ENCODE measurements at places on chromosomes 11 and 22.

DNA sequence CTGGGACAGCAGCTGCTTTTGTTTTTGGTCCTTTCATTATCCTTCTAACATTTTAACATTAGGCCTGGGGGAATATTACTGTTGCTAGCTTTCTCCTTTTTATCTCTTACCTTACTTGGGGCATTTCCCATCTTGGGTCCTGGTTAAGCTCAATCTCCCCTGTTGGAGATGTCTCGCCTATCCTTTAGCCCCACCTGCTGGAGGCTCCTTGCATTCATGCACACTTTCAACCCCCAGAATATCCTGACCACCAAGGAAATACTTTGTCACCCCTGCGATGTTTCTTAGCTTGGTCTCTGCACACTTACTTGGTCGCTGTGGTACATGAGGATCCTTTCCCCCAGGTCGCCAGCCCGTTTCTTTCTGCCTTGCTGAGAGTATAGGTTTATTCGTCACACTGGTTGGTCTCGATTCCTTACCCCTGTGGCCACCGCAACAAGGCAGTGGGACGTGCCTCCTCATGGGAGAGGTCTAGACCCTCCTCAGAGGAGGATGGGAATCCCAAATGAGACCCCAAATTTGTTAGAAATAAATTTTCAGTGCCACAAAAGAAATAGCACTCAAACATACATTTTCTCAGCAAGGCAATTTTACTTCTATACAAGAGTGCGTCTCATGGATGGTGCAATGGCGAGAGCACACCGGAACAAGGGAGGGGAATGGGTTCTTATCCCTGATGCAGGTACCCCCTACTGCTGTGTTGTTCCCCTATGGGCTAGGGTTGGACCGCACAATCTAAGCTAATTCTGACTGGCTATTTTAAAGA, 5.4 kb upstream of the TXN2 start:
- no peak for DNase-seq

DNA sequence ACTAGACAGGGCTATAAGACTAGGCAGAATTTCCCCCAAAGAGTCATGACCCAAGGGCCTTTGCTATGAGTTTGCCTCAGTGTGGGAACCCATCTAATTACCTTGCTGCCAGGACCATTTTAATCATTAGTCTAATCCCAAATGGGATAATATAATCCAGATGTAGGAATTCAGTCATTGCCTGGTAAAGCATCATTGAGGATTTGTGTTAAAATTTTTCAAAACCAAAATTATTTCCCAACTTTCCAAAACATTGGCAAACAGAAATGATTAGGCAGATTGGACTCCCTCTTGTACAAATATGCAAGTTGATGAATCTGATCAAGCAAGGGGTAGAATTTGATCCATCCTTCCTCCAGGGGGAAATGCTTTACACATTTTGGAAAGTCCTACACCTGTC, 16.2 kb upstream of the MMP13 start:
- no peak for DNase-seq

GRCh38 chr11:122692444-122692843, 36.9 kb downstream of the UBASH3B start:
- DNase-seq: no peak

GRCh38 chr11:73195191-73196007, 22.7 kb upstream of the P2RY2 start:
- DNase-seq: no peak

DNA sequence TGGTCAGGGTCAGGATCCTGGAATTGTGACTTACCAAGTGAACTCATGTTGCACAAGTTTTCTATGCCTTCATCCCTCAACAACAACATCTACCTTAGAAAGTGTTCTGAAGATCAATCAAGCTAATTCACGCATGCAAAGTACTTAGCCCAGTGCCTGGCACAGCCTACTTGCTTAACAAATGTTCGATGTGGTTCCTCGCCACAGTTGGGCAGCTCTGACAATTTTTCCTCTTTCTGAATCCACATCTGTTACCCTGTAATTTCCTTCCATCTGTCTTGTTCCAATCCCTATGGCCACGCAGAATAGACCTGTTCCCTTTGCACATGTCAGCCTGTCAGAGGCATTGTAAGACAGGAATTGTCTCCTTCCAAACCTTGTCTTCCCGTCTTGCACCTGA, 1415.2 kb downstream of the TBC1D22A start:
- no peak for DNase-seq

- no peak for DNase-seq
Observed at GRCh38 chr22:46139895-46140350, 10.4 kb upstream of the PPARA start.

- DNase-seq: no peak
Observed at GRCh38 chr11:96642583-96642982, 252.8 kb downstream of the JRKL start.

DNA sequence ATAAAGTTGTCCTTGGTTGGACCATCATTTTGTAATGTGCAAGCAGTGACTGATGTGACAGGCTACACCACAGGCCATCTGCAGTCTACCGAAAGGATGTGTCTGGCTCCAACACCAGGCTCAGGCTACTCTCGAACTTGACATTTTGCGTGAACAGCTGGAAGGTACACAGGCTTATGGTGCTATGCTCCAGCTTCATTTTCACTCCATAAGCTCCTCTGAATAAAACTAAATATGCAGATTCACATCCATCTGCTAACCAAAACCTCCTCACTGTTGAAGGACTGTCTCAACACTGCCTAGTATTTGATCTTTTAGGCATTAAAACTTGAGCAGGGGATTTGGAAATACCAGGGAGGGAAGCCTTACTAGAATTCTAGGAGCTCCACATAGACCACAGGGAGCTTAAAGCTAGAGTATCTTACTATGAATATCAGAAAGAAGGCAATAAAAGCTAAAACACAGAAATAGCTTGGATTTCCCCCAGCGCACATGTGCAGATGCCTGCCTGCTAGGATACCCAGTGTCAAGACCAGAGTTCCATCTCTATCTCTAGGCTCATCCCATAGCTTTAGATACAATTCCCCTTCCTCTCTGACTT, 383.9 kb upstream of the FAT3 start:
- DNase-seq: no peak

GRCh38 chr11:94655956-94656355, 88.8 kb downstream of the PIWIL4 start:
- DNase-seq: no peak

DNA sequence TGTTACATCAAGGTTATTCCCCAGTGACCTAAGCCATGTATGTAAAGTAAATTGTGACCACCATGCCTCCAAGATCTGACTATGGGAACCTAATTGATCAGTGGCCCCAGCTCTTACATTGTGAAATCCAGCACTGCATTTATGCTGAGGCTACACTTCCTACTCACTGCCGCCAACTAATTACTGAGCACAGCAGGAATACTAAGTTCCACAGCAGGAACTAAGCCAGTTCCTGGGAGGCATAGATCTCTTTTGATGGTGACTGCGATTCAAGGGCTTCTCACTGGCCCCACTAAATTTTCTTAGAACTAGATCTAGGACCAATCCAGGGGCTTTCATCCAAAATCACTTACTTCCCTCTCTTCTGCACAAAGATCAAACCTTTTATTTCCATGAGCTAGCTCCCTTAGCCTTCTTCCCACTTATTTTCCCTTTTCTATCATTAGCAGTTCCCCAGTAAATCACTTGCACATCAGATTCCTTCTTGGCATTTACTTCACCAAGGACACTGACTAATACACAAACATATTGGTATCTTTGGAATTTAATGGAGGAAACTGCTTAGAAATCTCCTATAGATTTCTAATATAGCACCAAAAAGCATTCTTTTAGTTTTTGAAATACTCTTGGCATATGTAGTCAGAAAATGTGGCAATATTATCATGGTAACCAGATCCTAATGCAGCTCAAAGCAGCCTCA, 46.0 kb downstream of the CNTN5 start:
- DNase-seq: no peak

GRCh38 chr22:23856721-23857605, 712 bp upstream of the SLC2A11 start:
- DNase-seq: no peak

DNA sequence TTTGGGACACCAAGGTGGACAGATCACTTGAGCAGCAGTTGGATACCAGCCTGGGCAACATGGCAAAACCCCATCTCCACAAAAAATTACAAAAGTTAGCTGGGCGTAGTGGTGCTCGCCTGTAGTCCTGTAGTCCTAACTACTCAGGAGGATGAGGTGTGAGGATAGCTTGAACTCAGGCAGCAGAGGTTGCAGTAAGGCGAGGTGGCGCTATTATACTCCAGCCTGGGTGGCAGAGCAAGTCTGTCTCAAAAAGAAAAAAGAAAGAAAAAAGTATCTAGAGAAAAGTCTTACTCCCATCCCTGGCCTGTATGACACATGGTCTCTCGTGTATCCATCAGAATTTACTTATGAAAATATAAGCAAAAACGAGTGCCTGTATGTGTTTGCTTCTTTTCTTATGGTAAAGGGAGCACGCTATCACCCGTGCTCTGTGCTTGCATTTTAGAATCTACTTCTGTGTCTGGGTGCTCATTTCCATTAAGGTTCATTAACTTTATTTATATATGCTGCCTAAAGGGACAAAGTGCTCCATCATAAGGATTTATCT, 15.4 kb upstream of the CPT1A start:
- no peak for DNase-seq

- DNase-seq: no peak
Observed at GRCh38 chr22:37633089-37633624, 6.3 kb upstream of the SH3BP1 start.

DNA sequence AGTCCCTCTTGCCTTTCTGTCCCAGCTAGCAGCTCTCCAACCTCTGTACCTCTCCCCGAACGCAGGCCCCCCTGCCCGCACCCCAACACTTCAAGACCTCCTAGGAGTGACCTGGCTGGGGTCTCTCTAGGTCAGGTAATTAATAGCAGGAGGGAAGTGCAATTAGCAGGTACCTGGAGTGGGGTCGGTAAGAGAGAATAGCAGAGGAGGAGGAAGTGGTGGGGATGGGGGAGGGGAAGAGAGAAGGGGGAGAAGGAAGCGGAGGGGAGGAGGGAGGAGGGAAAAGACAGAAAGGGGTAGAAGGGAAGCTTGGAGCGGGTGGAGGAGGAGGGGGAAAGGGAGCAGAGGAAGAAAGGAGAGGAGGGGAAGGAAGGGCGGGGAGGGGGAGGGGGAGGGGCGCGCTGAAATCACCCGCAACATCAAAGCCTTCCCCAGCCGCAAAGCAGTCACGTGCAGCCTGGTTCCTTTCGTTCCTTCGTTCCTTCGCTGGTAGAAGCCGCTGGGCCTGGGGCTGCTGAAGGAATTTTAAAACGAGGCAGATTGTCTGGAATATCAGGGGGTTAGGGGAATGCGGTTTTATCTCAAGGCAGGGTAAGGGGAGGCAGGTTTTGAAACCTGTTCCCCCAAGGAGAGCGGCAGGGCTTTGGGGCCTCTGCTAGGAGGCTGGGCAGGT, 29.3 kb upstream of the TCF20 start:
- DNase-seq: no peak

DNA sequence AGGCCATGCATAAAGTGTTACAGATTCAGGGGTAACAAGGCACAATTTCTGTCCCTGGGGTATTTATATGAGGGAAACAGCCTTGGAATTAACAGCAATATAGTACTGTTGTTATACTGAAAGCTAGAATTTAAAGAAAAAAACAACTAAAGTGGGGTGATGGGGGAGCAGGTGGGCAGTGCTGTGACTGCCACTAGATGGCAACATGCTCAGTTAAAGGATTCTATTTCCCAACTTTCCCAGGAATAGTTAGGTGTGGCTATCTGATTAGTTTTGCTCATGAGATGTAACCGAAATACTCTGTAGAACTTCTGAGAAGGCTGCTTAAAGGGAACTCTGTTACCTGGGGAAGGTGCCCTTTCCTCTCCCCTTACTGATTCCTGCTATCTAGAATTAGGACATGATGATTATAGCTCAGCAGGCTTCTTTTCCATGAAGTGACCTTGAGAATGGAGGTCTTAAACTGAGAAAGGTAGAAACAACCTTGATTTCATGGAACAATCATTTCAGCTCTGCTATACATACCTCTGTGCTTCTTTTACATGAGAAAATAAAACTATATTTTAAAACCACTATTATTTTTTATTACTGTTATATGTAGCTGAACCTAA, 102.6 kb downstream of the RELT start:
- no peak for DNase-seq

DNA sequence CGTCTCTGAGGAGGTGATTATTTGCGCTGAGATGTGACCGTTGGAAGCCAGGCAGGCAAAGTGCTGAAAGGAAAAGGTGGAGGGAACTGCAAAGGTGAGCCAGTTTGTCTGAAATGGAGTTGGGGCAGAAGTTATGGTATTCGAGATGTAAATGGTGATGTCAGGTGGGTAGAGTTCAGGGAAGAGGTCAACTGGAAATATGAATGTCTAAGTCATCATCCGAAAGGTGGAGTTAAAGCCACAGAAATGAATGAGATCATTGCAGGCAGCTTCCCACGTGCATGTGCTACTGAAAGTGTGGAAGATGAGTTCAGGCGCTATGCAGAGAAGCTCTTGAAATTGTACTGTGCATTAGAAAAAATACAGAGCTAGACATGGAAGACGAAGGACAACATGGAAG, 2.2 kb upstream of the BPIFC start:
- DNase-seq: no peak

GRCh38 chr11:44399968-44400367, 90.0 kb upstream of the ALX4 start:
- DNase-seq: no peak

GRCh38 chr11:38968951-38969350, 2370.9 kb upstream of the RAG2 start:
- no peak for DNase-seq

DNA sequence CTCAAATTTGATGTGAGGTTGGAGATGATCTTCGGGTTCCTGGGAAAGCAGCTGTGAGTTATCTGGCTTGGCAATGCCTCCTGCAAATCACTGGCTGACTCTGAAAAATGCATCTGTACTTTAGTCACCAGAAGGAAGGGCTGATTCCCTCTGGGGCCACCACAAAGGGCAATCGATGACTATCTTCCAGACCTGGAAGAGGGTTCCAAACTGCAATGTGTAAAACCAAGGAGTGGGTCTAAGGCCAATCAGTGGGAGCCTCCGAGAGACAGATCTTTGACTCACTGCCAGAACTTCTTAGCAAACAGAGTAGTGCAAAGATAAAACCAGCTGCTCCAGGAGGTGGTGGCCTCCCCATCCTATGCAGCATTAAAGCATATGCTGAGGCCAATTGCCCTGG, 29.1 kb upstream of the PAK1 start:
- no peak for DNase-seq

- no peak for DNase-seq
Observed at GRCh38 chr11:119652907-119653659, 75.9 kb downstream of the NECTIN1 start.

DNA sequence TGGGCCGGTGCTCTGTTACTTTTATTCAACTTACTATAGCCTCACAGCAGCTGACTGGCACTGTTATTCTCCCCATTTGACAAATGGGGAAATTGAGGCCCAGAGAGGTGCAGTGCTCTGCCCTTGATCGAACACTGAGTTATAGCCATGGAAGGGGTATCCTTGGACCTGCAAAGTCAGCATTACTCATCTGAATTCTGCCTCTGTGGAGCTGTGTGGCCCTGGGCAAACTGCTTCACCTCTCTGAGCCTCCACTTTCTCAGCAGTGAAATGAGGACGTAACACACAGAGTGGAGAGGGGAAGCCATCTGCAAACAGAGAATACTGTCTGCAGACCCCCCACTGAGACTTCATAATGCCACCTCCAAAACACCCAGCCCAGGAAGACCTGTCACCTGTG, 25.3 kb downstream of the TPST2 start:
- no peak for DNase-seq
